T-helper 2 cell treated with Interferon-gamma antibody and Interleukin-4, amounts not matched to agents 100 ng/mL and 5 ng/mL, for 36 hours (primary cell): ENCODE measurements at places on chromosomes 7 and 10. TPM values are rescaled to one million over a fixed set of nuclear protein-coding genes. Genes with fewer than 3 reads are reported as not detected.

CADPS2 gene
- total RNA-seq = not detected in 2 replicates

FKBP6 gene
- not detected in 2 replicates for total RNA-seq

SERPINE1 gene
- total RNA-seq = 0.14 and 0.27 TPM in 2 replicates

DDC gene
- total RNA-seq = 0.55 TPM in 1 of 2 replicates, not detected in the other

GTF2IRD1 gene
- total RNA-seq = 0.39 and 0.73 TPM in 2 replicates
